IMR-90 (cell line): ENCODE measurements at places on chromosomes 2 and 18. TPM values are rescaled to one million over a fixed set of nuclear protein-coding genes. Genes with fewer than 3 reads are reported as not detected.
A peak's percentile ranks its signal among the peaks of the same experiment; 100 is the strongest.

Gene SLC8A1
- polyA plus RNA-seq, result 6.6 and 7.7 TPM in 2 replicates

Gene ADAM23
- 7.4 and 10.3 TPM in 2 replicates for polyA plus RNA-seq

Gene MATN3
- 2.2 and 3.0 TPM in 2 replicates for polyA plus RNA-seq

Gene TUBA4A
- 30.3 and 35.6 TPM in 2 replicates for polyA plus RNA-seq

- DNase-seq, result peak; percentile 56
Observed at GRCh38 chr2:127705391-127706065, 4.2 kb downstream of the SFT2D3 start.

DNA sequence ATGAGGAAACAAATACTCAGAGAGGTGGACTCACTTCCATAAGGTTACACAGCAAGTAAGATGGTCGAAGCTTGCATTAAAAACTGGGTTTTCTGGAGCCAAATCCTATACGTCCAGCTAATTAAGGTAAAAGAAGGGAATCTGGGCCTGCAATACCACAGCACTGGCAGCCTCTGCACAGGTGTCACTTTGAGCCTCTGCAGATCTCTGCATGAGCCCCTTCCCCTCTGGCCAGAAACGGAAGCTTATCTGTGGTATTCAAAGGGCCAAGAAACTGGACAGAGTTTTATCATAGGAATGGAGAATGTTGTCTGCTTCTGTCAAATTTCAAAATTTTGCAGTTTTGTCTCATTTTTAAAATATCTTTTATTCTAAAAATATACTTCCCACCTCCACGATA, 76.1 kb downstream of the OSR1 start:
- no peak for DNase-seq

- peak; percentile 17 for DNase-seq
Observed at GRCh38 chr2:98118161-98118560, 31.2 kb downstream of the VWA3B start.

DNA sequence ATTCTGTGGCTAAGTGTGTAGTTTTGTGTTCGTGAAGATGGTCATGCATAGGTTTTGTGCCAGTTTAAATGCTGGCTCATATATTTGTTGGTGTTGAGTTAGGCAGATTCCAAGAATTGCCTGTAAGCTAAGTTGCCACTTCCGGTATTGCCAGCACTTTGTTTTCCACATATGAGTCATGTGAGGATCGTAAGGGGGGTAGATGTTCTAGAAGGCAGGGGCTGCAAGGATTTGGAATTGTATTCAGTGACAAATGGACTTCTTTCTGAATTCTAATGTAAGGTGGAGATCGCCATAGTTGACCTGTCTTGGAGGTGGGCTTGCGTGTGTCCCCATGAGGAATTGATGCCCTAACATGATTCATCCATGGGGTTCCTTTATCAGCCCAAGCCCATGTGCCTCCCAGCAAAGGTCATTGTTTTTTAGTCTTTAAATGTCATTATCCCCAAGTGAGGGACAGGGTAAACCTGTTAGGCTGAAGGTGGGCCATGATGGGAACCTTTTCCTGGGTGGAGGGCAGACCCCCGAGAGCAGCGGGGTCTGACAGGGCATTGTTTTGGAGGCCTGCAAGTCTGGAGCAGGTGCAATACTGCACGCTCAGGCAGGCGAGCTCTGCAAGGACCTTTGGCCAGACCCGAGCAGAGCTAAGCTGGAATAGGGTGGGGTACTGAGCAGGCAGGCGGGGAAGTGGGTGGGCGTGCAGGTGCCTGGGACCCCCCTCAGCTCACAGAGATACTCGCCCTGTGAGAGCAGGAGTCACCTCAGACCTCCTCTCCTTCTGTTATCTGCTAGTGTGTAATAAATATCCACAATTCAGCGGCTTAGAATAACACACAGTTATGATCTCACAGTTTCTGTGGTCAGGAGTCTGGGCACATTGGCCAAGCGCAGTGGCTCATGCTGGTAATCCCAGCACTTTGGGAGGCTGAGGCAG, 77.4 kb downstream of the LRRFIP1 start:
- DNase-seq, result peak; percentile 64

DNA sequence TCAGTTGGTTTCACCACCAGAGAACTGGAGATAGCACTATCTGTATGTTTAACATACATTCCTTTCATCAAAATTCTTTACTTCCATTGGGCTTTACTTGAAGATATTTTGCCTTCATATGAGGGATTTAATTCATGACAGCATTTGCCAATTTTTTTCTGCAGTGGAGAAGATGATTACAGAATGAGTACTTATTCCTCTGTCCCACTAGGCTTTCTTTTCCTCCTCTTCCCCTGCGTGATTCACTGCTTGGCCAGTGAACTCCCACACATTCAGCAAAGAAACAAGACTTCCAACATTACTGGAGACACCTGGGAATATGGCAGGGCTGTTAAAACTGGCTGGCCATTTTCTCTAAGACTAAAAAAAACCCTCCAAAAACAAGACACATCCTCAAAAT, 425.8 kb upstream of the KCNH7 start:
- DNase-seq, result peak; percentile 15

DNA sequence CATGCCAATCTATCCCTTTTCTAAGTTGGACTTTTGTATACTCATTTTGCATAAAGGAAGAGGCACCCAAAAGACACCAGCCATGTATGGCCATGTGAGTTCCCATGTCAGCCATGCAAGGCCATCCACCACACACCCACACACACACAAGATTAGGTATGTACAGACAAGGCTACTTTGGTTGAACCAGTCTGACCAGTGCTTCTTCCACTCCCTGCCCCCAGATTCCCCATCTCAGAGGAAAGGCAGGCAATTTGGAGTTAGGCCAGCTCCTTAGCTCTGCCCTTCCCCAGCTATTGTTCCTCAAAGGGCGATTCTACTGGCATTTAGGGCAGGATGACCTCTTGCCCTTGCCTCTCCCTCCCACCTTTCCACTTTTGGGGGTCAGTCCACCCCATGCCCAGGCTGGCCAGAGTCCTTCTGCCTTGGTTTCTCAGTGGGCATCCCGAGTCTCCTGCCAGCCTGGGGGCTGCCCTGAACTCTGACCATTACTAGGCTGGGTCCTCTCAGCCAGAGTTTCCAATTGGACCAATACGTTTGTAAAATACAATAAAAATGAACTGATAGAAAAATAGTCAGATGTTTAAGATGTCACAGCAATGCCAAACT, 101.1 kb downstream of the ZBTB7C start:
- DNase-seq, result no peak

DNA sequence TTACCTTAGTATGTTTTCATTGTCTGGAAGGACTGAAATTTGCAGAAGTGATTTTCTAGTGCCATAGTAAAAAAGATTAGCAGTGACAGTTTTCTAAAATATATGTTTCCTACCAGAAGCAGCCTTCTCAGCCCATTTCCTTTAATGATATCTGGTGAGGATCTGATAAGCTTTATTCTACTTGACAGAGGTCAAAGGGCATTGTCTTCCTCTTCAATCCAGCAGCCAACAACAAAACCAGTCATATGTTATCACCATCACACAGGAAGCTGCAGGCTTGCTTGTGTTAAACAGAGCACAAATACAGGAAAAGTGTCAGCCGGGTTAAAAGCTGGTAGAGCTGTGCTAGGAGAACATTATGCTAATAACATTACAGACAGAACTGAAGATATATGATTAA, 35.6 kb upstream of the ZSWIM2 start:
- DNase-seq, result no peak

DNA sequence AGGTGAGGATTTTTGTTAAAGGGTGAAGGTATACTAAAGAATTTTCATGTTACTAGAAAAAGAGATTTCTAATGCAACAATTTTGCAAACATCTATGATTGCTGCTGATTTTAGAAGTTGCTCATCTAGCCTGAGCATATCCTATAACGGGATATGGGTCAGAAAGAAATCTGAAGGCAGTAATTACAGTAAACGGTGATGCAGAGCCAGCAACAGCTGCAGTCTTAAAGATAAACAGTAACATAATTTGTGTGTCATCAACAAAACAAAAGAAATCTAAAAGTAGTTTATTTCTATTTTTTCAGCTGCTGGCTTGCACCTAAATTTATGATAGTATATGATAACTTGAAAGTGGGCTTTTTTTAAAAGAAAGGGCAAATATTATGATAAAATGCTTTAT, 215.7 kb downstream of the SLC4A10 start:
- no peak for DNase-seq

- no peak for DNase-seq
Observed at GRCh38 chr2:170514140-170514539, 201.0 kb upstream of the SP5 start.

- no peak for DNase-seq
Observed at GRCh38 chr2:235059161-235059560, 107.3 kb downstream of the SH3BP4 start.

GRCh38 chr18:59005262-59005661, 134.4 kb upstream of the SEC11C start:
- DNase-seq, result peak; percentile 42

DNA sequence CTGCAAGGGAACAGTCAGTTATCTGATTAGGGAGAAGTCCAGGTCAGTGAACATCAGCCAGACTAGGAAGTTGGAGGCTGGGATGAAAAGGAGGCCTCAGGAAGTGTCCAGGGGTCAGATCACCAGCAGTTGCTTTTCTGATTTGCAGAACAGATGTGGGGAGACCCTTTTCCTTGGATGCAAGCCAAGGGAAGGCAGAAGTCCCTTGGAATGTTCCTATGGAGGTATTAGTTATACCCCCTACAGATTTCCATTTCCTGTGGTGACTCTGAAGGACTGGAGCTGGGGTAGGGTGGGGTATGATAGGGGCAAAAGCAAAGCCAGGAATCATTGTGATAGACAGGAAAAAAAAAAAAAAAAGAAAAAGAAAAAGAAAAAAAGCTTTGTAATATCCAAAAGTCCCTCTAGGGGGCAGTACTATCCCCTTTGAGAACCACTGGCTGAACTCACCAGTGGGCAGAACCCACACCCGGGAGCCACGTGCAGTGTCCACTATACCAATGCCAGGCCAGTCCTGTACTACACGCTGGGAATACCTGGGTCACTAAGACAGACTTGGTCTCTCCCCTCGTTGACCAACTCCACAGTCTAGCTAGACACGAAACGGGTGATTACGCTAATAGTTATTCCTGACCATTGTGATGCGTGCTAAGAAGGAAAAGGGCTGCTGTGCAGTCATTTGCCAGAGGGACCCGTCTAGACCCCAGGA, 7.4 kb downstream of the DYSF start:
- DNase-seq, result no peak

DNA sequence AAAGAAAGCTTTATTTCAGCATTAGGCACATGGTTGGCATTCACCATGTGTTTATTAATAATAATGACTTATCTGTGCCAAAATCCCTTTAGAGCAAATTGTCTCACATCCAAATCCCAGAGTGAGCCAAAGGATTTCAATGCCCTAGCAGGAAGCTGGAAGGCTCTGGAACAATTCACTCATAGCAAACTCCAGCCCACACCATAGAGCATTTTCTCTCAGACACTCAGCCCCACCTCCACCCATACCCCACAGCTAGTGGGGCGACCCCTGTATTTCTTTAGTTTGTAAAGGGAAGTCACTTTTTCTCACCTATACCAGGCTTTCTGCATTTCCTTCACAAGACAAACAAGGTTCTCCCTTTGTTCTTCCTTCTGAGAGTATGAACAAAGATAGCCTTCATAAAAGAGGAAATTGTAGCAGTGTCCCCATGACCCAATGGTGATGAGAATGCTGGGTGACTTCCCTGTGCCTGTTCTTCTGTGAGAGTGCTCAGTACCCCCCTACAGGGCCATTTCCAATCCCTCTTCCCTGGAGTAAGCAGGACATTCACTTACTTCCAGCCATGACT, 100.1 kb upstream of the APCDD1 start:
- peak; percentile 7 for DNase-seq

DNA sequence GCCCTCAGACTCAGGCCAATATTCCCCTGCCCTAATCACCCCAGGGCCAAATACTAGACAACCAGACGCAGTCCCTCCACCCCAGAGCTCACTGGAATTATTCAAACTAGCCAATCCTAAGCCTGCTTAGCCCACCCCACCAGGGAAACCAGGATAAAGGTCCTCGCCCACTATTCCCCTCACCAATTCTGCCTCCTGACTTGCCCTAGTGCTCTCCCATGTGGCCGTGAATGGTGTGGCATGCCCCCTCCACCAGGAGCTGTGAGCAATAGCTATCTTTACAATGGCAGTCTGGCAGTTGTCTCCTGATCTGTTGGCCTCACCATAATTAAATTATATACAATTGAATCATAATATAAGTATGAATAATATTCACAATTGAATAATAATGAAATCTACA, 42.3 kb downstream of the FAM124B start:
- no peak for DNase-seq

DNA sequence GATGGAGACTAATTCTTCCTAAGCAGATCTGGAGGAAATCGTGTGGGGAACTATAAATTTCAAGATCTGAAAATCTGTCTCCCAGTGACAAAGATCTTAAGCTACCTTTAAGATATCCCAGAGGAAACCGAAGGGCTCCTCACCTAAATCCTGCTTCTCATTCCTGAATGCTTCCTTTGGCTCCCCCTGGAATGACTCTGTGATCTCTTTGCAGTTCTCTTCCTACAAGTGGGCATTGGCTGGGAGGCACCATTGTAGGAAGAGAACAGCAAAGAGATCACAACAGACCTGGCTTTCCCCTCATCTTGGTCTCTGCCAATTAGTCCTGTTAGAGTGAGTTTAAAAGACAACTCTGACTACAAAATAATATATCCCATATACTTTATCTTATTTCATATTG, 70.0 kb upstream of the KCNH7 start:
- no peak for DNase-seq

DNA sequence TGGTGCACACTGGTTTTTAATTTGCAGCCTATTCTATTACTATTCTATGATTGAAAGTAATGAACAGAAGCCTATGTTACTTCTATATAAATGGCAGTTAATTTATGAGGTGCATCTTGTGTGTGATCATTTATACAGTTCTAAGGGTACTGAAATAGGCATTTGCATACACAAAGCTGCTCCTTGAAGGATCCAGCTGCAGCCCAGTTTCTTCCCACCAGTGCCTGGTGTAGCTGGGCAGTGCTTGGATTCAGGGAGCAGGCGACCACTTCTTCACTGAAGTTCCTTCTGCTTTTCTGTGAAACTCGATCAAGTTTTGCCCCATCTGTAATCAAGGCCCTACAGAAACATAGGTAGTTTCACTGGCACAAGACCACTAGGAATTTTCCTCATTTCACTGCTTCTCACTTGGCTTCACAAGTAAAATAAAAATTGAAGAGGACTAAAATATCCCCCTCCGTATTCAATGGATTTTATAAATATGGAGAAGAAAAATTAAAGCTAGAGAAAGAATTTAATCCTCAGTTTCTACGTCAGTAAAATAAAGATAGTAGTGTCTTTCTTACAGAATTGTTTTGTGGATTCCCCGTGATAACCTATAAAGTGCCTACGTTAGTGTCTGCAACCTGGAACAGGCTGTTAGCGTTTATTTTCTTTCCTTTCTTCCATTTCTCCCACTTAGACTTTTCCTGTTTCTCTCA, 1.7 kb upstream of the LPIN2 start:
- no peak for DNase-seq

DNA sequence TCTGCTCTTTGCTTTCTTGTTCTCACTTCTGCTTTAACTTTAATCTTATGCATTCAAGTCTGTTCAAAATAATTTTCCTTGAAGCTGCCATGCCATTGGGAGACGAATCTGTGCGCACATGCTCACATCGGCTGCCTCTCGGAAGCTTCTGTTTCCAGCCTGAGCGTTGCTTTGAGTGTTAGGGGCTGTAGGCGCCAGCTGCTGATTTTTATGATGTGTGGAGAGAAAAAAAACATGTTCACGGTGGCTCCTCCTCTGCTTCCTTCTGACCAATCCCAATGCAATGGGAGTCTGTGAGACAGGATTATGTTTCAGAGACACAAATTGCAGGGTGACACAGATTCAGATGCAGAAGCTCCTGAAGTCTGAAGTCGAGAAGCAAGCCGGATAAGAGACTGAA, at the start of gene MC4R:
Gene MC4R, minus strand, starts transcription at position 180 of the 400 bp plus-strand sequence. CDS start 426 bp downstream, outside the sequence.
- peak; percentile 82 for DNase-seq
